ENCODE measurements at places on chromosomes 3 and 15.

GRCh38 chr3:143209715-143210059 lies 90.1 kb downstream of the CHST2 start:
- H3K27me3 ChIP-seq: peaks cover 7% of the 10 kb centered on the region
- H3K27ac ChIP-seq: no peak overlapping the region
- H3K4me1 ChIP-seq: no peaks in the 10 kb centered on the region
- no peaks in the 10 kb centered on the region for H3K36me3 ChIP-seq
- no peak for DNase-seq

DNA sequence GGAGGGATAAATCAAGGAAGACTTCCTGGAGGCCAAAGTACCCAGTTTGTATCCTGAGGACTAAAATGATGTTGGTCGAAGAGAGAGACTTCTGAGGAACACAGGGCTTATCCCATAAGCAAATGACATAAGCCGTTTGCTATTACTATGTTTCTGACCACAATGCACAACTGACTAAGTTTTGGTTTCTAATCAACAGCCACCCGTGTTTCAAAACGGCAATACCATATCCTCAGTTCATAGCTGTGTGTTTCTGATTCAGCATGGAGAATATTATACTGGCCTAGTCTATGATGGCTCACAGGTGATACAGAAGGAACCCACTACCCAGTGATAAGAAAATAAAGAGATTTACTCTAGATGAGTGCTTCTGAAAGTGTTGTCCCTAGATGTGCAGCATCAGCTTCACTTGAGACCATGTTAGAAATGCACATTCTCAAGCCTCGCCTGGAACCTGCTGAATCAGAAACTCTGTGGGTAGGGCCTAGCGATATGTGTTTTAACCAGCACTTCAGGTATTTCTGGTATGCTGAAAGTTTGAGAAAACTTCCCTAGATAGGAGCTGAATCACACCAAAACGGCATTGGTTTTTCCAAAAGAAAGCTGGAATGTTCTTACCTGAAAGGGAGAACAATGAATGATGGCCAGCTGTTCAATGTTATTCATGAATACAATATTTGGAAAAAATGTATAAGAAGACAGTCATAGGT lies 639.7 kb upstream of the NR2F2 start:
- no peak for DNase-seq
- H3K4me1 ChIP-seq: no peaks in the 10 kb centered on the region
- no peaks in the 10 kb centered on the region for H3K27me3 ChIP-seq
- no peaks in the 10 kb centered on the region for H3K36me3 ChIP-seq

- DNase-seq: no peak
- no peak overlapping the region for H3K27ac ChIP-seq
- H3K36me3 ChIP-seq: no peaks in the 10 kb centered on the region
- H3K4me3 ChIP-seq: no peak overlapping the region
- no peaks in the 10 kb centered on the region for H3K4me1 ChIP-seq
Measured at GRCh38 chr3:64311424-64312061, 86.3 kb upstream of the PRICKLE2 start.

- no peaks in the 10 kb centered on the region for H3K4me1 ChIP-seq
- no peak overlapping the region for H3K27ac ChIP-seq
- no peaks in the 10 kb centered on the region for H3K36me3 ChIP-seq
Measured at GRCh38 chr15:36617529-36618196, 38.2 kb downstream of the CDIN1 start.

DNA sequence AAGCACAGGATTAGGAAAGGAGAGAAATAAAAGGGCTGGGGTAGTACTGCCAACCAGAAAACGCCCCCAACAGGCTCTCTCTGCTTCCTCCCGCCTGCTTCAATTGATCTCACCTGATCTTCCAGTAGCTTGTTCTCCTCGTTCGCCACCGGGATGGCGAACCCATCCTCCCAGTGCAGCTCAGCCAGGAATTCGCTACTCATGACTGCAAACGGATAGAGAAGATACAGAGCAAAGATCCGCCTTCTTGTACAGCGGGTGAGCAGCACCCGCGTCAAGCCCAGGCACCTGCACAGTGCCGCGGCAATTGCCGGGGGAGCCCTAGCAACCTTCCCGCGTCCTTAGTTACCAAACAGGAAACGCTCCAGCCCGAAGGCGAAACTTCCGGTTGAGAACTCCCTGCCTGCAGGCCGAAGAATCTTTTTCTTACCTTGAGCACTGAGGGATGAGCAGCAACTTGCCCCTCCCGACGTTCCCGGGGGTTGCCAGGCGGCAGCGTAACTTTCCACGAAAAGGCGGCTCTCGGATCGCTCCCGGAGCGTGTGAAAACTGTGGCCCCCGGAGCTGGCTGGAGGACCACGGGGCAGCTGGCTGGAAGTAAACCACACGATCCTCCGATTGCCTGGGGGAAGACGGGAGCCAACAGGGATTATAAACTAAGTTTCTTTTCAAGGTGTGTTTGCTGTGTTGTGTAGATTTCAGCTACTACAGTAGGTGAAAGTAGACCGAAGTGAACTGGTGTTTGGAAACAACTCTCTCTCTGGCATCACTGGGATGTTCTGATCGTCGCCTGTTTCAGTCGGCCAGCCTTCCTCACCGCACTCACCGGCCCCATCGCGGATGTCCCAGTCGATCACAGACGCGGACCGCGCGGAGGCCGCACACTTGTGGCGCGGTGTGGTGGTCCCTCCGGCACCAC lies at the start of gene CCDC39:
Gene CCDC39 (minus strand): TSS at position 312 of the 919 bp plus-strand sequence. CDS start 109 bp downstream, at position 203.
- peak within 1 kb of the TSS; percentile 87 for H3K4me3 ChIP-seq
- H3K4me1 ChIP-seq: peaks cover 12% of the 10 kb centered on the region
- DNase-seq: peak; percentile 43
- no peaks in the 10 kb centered on the region for H3K36me3 ChIP-seq

DNA sequence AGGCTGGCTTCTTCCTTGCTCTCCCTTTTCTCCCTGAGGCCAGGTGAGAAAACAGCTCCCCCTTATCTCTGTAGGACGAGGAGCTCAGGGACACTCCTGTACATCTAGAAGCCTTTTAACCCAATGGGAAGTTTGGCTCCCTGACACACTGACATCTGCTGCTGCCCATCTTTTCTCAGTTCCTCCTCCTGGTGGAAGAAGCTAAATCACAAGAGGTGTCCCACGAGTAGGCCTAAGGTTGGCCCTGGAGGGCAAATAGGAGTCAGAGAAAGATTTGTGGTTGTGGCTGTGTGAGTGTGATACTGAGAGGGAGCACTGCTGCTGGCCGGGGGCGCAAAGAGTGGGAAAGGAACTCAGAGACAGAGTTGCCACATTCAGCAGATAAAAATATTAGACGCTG lies 49.5 kb downstream of the ARHGAP31 start:
- no peaks in the 10 kb centered on the region for H3K36me3 ChIP-seq
- H3K27me3 ChIP-seq: no peaks in the 10 kb centered on the region
- no peak overlapping the region for H3K4me3 ChIP-seq
- no peaks in the 10 kb centered on the region for H3K4me1 ChIP-seq
- DNase-seq: no peak
- H3K27ac ChIP-seq: no peak overlapping the region

GRCh38 chr3:28053759-28054158 lies 187.7 kb upstream of the CMC1 start:
- H3K4me3 ChIP-seq: no peak overlapping the region
- no peaks in the 10 kb centered on the region for H3K27me3 ChIP-seq
- no peak overlapping the region for H3K27ac ChIP-seq
- H3K4me1 ChIP-seq: no peaks in the 10 kb centered on the region

GRCh38 chr3:186552408-186553031 lies 8.3 kb upstream of the CRYGS start:
- H3K27ac ChIP-seq: no peak overlapping the region
- H3K36me3 ChIP-seq: peaks cover 3% of the 10 kb centered on the region
- H3K4me1 ChIP-seq: no peaks in the 10 kb centered on the region
- no peak for DNase-seq
- no peak overlapping the region for H3K4me3 ChIP-seq
- no peaks in the 10 kb centered on the region for H3K27me3 ChIP-seq

DNA sequence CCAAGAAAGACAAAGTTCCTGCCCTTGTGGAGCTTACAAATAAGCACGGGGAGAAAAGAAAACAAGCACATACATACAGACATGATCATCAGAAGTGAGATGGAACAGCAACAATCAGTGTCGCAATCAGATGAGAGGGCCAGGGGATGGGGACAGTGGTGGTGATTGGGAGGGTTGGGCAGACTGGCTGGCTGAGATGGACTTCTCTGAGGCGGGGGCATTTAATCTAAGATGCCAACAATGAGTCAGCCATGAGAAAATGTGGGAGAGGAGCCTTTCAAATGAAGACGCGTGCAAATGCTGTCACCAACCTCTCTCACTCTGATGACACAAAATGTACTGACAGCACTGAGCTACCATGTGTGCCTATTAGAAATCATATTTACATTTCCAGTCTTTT lies 81.4 kb downstream of the NCEH1 start:
- no peak for DNase-seq
- H3K36me3 ChIP-seq: peaks cover 2% of the 10 kb centered on the region
- H3K27me3 ChIP-seq: no peaks in the 10 kb centered on the region
- no peaks in the 10 kb centered on the region for H3K4me1 ChIP-seq

- no peaks in the 10 kb centered on the region for H3K4me1 ChIP-seq
- no peaks in the 10 kb centered on the region for H3K27me3 ChIP-seq
- H3K4me3 ChIP-seq: no peak overlapping the region
- no peak for DNase-seq
- no peaks in the 10 kb centered on the region for H3K36me3 ChIP-seq
- H3K27ac ChIP-seq: no peak overlapping the region
Measured at GRCh38 chr3:178560759-178561158, 24.5 kb downstream of the KCNMB2 start.

DNA sequence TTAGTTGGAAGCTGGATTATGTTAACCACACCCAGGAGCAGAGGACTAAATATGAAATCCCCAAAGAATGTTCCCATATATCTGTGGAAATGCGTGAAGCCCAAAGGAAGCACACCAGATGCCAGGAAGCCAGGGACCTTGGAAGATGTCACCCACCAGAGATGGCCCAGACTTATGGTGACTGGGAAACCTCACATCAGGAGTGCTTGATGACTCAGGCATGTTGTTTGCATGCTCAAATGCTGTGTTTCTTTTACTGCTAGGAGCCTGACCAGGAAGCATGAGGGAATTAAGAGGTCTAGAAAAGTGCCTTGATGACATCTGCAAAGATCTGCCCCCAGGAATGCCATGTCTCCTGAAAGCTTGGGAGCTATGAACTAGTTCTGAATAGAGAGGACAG lies 109.0 kb upstream of the SLC2A2 start:
- peaks cover 8% of the 10 kb centered on the region for H3K27me3 ChIP-seq
- no peak overlapping the region for H3K27ac ChIP-seq
- DNase-seq: no peak
- no peaks in the 10 kb centered on the region for H3K36me3 ChIP-seq
- no peaks in the 10 kb centered on the region for H3K4me1 ChIP-seq

GRCh38 chr15:43441316-43441715 lies 51.6 kb downstream of the TP53BP1 start:
- H3K27me3 ChIP-seq: no peaks in the 10 kb centered on the region
- peaks cover 24% of the 10 kb centered on the region for H3K36me3 ChIP-seq

DNA sequence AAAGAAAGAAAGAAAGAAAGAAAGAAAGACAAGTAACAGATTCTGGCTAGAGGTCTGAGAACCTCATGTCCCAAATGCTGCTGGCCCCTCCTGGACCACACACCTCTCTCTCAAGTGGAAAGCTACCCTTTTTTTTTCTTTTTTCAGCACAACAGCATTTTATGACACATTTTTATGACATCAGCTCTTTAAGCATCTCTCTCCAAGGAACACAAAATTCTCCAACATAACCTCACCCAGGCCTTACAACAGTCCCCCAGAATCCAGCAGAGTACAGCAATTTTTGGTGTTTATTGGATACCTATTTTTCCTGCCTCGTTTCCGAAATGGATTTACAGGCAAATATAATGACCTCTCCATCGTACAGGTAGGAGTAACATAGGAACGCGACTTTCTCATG lies 11.2 kb upstream of the NTRK3 start:
- H3K4me3 ChIP-seq: no peak overlapping the region
- no peaks in the 10 kb centered on the region for H3K36me3 ChIP-seq
- H3K4me1 ChIP-seq: no peaks in the 10 kb centered on the region
- no peak for DNase-seq
- peaks cover 5% of the 10 kb centered on the region for H3K27me3 ChIP-seq

DNA sequence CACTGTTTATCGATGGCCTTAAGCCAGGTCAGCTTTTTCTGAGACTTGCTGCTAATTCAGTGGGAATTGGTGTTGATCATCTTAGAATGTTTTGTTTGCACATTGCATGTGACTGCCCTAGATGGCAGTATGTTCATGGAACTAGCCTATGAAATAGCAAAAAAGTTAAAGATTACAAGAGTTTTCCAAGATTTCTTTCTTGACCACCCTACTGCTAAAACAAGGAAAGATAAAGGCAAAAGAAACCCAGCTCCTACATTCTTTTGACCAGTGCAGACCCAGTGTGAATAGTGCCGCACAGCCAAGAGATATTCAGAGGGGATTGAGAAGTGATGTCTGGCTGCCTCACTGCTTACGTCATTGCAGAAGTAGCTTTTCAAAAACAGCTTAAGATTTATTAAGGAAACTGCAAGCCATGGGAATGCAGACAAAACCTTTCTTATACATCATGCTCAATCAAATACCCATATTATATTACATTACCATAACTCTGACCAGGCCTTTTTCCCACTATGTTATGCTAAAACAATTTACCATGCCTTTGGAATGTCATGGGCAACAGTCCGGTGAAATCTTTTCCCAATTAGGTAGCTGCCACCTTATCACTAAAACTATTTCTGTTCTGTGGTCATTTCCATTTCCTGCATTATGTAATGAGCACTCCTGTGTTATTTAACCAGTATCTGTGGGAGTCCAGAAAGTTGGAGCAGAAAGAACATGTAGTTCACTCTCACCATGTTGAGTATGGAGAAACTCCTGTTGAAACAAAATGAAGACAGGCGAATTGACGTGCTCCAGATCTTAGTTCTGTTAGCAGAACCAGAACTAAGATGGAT lies 6.0 kb downstream of the PHLDB2 start:
- DNase-seq: no peak
- H3K27me3 ChIP-seq: peaks cover 9% of the 10 kb centered on the region
- H3K4me1 ChIP-seq: peaks cover 8% of the 10 kb centered on the region
- no peak overlapping the region for H3K27ac ChIP-seq
- H3K4me3 ChIP-seq: no peak overlapping the region

- H3K27me3 ChIP-seq: no peaks in the 10 kb centered on the region
- no peak overlapping the region for H3K4me3 ChIP-seq
- H3K36me3 ChIP-seq: no peaks in the 10 kb centered on the region
- no peaks in the 10 kb centered on the region for H3K4me1 ChIP-seq
- H3K27ac ChIP-seq: no peak overlapping the region
- DNase-seq: no peak
Measured at GRCh38 chr3:46902188-46902631, 24.7 kb downstream of the PTH1R start.
